ENCODE measurements at places on chromosomes 16 and 17.

GRCh38 chr17:40178021-40178601 is 841 bp downstream of the RAPGEFL1 start:
- no peak for DNase-seq

GRCh38 chr16:48052731-48053417 is 102.9 kb downstream of the ABCC12 start:
- DNase-seq = no peak

DNA sequence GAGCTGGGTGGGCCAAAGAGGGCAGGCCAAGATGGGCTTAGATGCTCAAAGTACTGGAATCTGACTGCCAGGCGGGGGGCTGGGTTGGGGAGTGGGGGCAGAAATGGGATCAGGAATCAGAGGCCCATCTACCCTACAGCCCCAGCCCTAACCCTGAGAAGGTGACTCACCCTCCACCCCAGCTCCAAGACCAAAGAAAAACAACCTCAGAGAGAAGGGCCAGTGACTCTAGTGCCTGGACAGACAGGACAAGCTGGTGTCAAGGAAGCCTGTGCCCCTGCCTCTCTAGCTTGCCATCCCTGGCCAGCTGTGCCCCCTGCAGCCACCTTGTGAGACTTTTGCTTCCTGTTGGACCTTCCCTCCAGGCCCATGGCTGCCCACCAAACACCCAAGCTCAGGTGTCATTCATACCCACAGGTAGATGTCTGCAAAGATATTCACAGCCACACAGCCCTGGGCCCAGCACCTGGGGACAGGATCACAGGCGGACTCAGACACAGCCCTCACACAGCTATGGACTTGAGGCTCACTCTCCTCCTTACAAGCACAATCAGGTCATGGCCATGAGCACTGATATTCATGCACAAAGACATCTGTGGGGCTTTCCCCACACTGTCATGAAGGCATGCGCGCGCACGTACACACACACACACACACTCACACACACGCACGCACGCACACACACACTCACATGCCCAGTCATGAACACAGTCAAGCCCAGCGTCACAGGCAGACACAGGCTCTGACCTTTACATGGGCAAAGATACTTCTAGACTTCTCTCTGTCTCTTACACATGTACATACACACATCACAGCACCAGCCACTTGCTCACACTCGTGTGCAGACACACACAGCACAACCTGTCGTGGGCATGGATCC is 2.8 kb downstream of the WNT3 start:
- DNase-seq = no peak

DNA sequence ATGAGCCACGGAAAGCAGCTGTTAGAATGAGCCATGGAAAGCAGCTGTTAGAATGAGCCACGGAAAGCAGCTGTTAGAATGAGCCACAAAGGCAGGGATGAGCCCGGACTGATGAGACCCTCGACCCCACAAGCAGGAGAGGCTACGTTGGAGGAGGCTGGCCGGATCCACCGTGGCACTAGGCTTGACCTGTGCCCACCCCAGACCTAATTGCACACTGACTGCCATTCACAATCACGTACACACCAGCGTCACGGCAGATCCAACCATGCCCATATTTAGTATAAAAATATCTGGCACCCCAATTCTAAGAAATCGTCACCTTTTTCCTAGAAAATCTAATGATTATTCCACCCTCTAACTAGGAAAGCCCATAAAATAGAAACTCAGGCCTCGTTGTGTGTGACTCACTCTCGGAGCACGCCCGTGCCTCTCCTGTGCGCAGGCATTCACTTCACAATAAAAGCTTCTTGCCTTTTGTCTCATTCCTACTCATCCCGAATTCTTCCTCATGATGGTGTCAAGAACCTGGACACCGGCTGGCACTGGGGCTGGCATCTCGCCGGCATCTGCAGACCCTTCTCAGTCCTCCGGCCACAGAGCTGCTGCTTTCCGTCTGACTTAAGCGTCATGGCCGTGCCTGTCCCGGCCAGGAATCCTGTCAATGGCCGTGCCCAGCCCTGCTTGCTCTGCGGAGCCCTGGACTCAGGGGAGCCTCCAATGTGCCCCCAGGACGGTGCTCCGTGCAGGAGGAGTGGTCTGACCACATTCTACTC is 5.5 kb upstream of the SECTM1 start:
- no peak for DNase-seq

DNA sequence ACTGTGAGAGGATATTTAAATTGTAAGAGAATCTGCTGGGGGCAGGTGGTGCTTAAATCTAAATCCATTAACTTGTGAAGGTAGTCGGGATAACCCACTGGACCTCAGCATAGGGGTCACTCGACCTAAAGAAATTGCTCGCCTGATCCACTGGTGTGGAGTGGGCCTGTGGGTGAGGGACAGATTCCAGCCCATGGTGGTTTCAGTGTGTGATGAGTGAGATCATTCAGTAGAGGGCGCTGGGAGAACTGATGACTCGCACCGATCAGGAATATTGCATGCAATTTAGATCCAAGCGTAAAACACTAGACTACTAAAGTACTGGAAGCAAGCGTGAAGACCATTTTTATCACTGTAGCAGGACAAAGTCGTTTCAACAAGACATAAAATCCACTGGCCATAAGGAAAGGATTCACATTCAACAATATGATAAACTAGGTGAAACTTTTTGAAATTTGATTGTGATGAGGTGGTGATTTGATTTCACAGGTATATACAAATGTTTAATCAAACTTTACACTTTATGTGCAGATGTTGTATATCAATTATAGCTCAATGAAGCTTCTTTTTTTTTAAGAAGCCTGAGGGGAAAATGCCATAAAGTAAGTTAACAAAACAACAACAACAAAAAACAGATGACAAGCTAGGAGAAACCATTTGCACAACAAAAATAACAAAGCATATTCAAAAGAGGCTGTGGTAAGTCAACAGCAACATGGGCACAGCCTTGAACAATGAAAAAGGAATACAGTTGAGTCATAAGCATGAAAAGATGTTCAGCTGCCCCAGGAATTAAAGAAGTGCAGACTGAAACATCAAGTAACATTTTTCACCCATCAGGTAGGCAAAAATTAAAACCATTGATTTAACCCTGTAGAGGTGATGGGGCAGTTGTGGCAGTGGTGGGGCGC is 7.5 kb upstream of the TMEM170A start:
- DNase-seq = peak; percentile 6

DNA sequence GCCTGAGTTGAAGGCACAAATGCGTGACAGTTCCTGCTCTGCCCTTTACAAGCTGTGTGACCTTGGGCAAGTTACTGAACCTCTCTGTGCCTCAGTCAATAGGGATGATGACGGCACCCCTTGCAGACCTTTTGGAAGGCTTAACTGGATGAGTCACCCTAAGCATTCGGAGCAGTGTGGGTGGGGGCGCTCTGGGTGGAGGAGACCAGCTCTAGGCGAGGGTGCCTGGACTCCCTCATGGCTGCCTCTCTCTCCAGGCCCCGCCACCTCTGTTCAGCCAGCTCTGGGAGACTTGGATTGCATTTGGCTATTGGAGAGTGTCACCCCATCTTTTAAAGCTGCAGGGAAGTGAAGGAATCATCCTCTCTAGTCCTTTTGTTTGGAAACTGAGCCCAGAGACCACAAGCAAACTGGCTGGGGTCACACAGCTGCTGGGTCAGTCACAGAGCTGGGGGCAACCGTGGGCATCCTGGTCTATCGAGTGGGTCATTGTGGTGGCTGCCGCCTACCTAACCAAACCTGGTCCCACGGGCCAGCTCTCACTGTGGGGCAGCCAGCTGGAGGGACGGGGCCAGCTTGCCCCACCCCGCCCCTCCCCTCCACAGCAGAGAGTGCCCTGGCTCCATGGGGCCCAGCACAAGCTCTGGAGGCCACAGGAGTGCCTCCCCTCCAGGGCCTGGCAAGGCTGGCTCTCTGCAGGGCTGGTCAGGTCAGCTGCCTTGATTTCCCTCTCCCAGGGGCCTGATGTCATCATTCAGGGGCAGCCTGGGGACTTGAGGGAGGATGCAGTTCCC is 20.2 kb upstream of the GSE1 start:
- DNase-seq = no peak

DNA sequence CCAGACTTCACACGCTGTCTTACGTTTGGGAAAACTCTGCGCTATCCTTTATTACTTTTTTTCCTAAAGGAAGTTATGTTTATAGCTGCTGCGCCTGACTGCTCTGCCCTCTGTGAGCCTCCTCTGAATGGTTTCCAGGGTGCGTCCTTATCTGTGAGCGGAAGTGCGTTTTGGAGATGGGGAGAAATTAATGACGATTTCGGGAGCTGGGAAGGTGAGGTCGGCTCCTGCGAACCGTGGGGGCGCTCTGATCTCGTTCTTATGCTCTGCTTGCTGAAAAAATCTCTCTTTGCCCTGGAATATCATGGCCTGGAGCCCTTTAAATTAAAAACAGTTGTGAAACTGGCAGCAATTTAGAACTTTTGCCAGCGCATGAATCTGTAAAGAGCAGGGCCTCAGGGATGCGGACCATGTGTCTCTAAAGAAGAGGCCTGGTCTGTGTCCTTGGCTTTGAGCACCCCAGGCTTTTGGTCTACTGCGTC is 135.7 kb upstream of the ZFHX3 start:
- no peak for DNase-seq

DNA sequence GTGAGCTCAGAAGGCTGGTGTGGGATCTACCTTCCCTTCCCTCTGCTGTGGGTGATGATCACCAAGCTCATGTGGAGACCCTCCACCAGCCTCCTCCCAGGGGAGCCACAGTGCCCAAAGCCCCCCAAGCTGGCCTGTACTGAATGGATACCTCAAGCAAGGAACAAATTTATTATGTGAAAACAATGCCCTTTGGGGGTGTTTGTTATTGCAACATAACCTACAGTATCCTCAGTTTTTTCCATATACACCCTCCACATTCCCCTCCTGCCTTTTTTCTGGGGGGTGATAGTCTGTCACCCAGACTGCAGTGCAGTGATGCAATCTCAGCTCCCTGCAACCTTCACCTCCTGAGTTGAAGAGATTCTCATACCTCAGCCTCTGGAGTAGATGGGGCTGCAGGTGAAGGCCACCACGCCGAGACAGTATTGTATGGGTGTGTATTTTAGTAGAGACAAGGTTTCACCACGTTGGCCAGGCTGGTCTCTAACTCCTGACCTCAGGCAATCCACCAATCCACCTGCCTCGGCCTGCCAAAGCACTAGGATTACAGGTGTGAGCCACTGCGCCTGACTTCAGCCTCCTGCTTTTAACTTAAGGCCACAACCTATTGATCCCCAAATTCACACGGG is 215.9 kb downstream of the CPPED1 start:
- no peak for DNase-seq

DNA sequence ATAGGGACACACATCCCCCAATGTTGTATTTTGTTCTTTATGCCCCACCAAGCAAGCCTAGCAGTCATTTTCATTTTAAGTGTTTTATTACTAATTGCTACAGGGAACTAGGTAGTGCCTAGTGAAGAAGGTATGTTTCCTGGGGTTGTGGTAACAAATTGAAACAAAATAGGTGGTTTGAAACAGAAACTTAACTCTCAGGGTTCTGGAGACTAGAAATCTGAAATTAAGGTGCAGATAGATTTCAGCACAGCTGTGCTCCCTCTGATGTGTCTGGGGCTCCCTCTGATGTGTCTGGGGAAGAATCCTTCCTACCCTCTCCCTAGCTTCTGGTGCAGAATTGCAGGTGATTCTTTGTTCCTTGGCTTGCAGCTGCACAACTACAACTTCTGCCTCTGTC is 390.1 kb downstream of the ZFHX3 start:
- no peak for DNase-seq

GRCh38 chr17:52134641-52135040 is 23.9 kb downstream of the CA10 start:
- no peak for DNase-seq

GRCh38 chr17:77882481-77883212 is 75.9 kb upstream of the TNRC6C start:
- DNase-seq = peak; percentile 56

DNA sequence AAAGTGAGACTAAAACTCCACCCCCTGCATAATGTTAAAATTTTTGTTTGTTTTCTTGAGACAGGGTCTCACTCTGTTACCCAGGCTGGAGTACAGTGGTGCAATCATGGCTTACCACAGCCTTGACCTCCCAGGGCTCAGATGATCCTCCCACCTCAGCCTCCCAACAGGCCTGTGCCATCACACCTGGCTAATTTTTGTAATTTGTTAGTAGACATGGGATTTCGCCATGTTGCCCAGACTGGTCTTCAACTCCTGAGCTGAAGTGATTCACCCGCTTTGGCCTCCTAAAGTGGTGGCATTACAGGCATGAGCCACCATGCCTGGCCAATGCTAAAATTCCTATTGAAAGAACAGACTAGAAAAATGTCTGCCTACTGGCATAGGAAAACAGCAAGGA is 103.8 kb downstream of the TRIM37 start:
- no peak for DNase-seq

DNA sequence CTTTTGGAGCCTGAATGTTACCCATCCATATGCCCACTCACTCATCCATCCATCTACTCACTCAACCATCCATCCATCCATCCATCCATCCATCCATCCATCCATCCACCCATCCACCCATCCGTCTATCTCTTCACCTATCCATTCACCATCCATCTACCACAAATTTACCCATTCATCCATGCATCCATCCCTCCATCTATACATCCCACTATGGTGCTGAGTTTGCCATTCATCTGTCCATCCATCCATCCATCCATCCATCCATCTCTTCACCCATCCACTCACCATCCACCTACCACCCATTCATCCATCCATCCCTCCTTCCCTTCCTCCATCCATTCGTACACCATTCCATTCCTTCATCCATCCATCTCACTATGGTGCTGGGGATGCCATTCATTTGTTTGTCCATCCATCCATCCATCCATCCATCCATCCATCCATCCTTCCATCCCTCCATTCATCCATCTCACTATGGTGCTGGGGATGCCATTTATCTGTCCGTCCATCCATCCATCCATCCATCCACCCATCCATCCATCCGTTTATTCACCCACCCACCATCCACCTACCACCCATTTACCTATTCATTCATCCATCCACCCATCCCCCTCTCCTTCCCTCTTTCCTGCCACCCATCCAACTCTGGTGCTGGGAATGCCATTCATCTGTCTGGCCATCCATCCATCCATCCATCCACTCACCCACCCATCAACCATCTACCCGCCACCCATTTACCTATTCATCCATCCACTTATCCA is 39.7 kb downstream of the RGS9 start:
- DNase-seq = no peak

DNA sequence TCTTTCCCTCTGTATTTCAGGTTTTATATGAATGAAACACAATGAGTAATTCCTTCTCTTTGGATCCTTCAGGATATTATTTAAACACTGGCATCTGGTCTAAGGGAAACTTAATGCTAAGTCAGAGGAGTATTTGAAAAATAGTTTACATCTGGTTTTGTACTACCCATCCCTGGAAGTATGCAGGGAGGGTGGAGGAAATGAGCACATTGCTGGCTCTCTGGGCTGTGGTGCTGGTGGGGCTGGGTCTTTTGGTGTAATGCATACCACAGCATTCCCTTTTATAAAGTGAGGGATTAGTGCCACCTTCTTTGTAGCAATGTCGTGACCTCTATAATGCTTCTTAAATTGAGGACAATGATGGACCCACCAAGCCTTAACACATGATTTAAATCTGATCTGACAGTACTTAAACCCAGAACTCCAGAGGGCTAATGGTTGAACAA is 105.5 kb upstream of the AXIN2 start:
- DNase-seq = no peak
